ENCODE measurements at places on chromosomes 4 and X.

DNA sequence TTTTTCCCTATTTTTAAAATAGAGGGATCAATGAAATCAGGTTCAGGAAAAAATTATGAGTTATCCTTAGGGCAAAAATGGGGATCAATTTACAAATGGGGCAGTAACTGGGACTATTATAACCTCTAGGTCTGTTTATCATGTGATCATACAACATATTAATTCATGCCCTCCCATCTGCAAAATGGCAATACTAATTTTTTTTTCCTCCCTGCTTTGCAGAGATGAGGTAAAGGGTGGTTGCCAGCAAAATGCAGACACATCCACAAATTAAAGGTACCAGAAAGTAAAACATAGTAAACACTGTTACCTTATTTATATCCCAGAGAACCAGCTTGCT, 467 bp downstream of the HSD17B11 start:
- DNase-seq = no peak

DNA sequence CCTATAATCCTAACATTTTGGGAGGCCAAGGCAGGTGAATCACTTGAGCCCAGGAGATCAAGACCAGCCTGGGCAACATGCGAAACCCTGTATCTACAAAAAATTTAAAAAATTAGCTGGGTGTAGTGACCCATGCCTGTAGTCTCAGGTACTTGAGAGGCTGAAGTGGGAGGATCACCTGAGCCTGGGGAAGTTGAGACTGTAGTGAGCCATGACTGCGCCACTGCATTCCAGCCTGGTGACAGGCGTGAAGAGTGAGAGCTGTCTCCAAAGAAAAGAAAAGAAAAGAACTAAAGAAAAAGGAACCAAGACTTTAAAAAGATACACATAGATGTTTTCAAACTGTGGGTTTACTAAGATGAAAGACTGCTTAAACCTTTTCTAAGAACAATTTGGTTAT, 129.0 kb downstream of the SPCS3 start:
- no peak for DNase-seq

DNA sequence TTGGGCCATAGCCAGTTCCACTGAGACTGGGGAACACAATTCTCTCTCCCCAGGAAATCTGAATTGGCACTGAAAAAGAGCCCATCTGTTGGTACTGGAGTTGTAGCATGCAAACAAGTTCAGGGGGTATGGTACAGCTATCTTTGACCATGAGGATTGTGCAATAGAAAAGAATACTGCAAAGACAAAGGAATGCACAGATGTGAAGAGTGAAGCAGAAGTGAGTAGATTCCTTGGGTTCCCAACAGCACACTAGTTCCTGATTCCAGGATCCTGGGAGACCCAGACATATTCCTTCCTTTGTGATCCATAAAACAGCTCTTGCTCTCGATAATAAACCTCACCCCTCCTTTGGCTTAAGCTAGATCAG, 43.3 kb upstream of the CTAG2 start:
- DNase-seq = no peak

DNA sequence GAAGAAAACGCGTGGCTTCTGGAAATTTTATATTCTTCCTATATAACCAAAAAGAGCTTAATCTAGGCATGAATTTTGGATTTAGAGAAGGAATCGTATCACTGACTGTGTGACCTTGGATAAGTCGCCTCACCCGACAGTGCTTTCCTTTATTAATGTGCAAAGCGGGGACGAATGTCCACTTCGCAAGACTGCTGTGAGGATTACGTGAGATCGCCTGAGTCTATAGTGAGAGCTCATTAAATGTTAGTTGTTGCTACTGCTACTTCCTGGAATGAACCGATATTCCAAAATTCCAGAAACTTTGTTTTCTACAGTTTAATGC, 448 bp upstream of the TBC1D8B start:
- DNase-seq = no peak

GRCh38 chr4:174365018-174365587, 81.4 kb downstream of the CEP44 start:
- DNase-seq = no peak

GRCh38 chr4:17595471-17596005, 18.5 kb downstream of the LAP3 start:
- no peak for DNase-seq

- no peak for DNase-seq
These were observed 210.7 kb upstream of the MAD2L1 start for GRCh38 chr4:120277391-120277790.

GRCh38 chr4:82579932-82580331, 18.1 kb upstream of the TMEM150C start:
- DNase-seq = no peak

DNA sequence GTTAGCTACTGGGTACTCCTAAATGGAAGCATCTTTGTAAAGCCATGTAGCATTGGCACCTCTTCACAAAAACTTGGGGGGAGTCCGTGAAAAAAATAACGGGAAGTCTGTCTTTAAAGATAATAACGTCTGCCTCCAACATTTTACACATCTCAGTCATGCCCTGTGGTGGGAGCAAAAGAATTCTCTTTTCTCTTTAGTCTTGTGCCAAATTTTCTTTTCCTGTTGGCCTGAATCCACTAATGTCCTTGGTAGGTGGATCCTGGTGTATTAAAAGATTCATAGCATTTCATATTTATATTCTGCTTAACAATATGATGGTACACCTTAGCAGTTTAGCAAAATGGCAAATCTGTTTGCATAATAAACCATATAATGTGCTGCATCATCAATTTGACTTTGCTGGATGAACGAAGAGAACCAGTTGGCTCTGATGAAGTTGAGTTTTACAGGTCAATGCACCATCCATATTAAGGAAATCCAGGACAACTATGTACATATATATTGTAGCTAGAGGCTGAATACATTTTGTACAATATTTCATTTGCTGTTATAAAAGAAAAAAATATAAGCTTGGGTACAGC, 746.4 kb upstream of the MAGEB2 start:
- no peak for DNase-seq

- DNase-seq = no peak
These were observed 87.7 kb downstream of the CPEB2 start for GRCh38 chr4:15089979-15090378.

DNA sequence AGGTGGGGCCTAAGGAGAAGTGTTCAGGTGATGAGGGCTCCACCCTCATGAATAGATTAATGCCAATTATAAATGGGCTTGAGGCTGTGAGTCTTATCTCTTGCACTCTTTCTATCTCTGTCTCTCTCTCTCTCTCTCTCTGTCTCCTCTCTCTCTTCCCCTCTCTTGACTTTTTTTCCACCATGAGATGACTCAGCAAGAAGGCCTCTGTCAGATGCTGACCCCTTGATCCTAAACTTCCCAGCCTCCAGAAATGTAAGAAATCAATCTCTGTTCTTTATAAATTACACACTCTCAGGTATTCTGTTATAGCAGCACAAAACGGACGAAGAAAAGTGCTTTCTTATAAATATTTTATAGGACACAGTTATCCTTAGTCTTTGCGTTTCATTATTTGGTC, 184.9 kb upstream of the PCDH7 start:
- no peak for DNase-seq

GRCh38 chr4:41155194-41155830, 59.0 kb downstream of the APBB2 start:
- no peak for DNase-seq

DNA sequence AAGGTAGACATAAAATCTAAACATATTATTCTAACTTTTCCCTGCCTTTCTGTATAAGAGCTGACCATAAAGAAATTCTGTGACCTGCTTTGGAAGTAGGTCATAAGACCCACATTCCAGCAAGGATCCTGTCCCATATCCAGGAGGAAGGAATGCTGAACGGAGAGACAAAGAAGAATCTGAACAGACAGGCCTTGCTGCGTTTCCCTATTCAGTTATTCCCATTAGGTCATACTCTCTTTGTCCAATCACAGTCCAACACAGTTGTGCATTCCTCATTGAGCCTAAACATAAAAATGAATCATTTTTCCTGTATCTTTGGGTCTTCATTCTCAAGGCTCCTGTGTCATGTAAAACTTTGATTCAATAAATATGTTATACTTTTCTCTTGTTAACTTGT, 287.6 kb upstream of the TAPT1 start:
- no peak for DNase-seq

DNA sequence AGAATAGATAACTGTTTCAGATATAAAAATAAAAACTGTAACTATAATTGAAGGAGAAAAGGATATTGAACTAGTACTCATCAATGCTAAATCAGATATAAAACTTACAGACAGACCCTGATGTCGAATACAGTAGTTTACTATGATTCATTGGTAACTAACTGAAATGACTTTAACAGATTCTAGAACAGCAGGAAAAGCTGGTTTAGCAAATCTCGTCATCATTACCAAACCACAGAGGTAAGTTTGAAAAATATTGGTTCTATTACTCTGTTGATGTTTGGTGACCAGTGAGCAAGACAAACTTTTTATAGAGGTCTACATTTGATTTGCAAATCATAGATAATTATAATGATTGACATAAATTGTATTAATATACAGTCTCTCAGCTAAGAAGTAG, 551.4 kb upstream of the ADGRL3 start:
- no peak for DNase-seq

- DNase-seq = no peak
These were observed 135.0 kb upstream of the TENT5D start for GRCh38 chrX:80285131-80285773.

- DNase-seq = no peak
These were observed 88.5 kb downstream of the PHKA2 start for GRCh38 chrX:18895189-18895951.

GRCh38 chr4:88320780-88321373, 36.5 kb upstream of the PPM1K start:
- no peak for DNase-seq

DNA sequence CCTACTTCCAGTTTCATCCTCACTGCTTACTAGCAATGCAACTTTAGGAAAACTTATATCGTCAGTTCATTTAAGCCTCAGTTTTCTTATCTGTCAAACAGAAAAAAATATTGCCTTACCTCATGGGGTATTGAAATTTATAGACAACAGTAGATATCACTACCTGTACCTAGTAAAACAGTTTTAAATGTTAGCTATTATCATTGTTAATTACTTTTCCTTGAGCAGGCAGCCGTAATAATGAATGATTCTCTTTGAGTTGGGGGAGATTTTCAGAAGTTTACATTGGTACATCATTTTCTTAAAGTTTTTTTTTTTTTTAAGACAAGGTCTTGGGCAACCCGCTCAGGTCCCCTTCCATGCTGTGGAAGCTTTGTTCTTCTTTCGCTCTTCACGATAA, 71.7 kb upstream of the BMPR1B start:
- no peak for DNase-seq

DNA sequence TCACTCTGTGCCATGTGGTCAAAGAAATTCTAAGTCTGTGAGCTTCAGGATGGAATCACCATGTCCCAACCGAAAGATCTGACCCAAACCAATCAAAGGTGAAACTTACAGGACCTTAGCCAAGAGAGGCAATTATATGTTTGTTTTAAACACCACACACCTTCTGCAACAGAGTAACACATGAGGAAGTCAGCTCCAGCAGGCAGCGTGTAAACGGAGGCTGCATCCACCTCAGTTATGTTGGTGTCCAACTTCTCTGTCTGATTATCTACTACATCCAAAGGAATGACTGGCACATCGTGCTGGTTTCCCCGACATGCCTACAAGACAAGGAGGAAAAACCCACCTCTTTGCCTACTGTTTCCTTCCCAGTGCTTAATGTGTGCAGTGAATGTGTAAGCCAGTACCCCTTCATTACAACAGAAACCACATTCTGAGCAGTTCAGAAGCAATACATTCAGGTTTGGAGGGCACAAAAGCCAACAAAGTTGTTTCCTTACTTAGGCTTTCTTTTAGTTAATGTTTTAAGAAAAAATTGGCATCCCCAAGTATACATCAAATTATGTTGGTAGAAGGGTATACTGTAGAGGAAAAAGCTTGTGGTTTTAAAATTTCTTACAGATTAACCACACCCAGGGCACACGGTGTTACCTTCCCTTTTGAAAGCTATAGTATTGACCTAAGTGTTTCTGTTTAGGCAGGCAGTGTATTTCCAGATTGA, 12.4 kb downstream of the CASP6 start:
- DNase-seq = no peak

DNA sequence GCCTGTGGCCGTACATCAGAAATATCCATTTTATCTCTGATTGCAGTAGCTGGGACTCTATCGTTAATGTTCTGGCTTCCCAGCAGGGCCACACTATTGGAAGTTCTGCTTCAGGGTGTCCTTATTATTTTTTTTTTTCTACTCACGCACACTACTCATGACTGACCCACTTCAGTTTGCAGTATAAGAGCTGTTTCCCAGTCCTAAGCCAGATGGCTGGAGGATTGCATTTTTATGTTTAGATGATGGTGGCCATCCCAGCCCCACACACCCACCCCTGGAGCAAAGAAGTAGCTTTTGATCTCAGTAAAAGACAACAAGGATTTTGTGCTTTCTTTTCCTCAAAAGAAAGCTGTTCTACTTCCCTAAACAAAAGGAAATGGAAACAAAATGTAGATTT, 557.0 kb upstream of the GALNTL6 start:
- DNase-seq = no peak

DNA sequence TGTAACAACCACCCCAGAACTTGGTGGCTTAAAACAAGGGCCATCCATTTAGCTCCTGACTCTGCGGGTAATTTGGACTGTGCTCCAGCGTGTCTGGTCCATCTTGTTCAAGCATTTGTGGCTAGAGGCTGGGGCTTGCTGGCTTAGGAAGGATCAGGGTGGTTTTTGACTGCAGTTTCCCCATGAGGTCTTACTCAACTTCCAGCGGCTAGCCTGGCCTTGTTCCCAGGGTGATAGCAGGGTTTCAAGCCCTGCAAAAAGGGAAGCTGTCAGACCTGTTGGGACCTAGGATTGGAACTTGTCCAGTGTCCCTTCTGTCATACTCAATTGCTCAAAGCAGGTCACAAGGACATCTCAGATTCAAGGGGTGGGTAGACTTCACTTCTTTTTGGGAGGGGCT, 205.9 kb downstream of the STIM2 start:
- DNase-seq = no peak

GRCh38 chrX:8233091-8233490, 62.0 kb upstream of the VCX2 start:
- no peak for DNase-seq

DNA sequence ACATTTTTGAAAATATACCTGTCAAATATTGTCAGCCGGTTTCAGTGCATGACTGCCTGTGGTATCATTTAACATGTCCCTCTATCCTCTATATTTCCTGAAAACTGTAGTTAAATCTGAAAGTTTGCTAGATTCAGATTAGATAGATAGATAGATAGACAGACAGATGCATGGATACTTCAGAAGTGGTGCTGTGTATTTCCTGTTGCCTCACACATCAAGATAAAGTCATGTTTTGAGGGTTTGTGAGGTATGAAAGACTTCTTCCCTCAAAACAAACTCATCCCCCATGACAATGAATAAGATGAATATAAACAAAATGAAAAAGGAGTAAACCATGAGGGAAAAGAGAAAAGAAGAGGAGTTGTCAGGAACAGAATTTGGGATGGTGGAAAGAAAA, 6.0 kb upstream of the BST1 start:
- DNase-seq = no peak

GRCh38 chrX:129316461-129316860, 206.8 kb downstream of the SMARCA1 start:
- DNase-seq = no peak

GRCh38 chr4:35556387-35556786, 687.9 kb downstream of the ARAP2 start:
- no peak for DNase-seq

All from activated naive CD4-positive, alpha-beta T cell (primary cell).